NCI-H1436 (cell line): ENCODE measurements at places on chromosomes 13 and 19.

DNA sequence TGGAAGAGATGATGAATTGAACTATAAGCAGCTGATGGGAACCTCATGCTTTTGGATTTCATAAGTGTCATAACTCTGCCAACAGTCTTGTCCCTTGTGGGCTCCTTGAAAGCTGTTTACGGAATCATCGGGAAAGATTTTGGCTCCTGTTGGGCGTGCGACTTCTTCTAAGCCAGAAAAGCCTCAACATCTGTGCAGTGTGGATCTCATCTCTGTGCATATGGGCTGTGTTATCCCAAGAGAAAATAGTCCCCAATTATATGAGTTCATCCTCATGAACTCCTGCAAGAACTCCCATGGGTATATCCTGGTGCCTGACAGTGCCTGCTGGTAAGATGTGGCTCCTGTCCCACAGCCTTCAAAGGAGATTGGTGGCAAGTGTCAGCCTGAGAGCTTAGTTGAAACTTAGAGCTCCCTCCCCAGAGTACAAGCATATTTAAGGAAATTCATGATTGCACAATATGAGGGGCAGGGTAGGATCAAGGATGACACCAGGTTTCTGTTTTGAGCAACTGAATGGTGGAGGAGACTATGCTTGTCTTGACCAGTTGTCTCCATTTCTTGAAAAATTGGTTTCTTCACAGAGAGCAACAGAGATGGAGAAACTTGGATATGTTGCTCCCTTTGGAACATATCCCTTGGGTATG, 243.5 kb downstream of the ITGBL1 start:
- no peak for DNase-seq

- no peak for DNase-seq
Measured at GRCh38 chr19:14979476-14980255, at the start of gene SLC1A6. TSS of gene SLC1A6 (minus strand) at chr19:14979864. CDS start at chr19:14972910, 6,954 bp downstream.

DNA sequence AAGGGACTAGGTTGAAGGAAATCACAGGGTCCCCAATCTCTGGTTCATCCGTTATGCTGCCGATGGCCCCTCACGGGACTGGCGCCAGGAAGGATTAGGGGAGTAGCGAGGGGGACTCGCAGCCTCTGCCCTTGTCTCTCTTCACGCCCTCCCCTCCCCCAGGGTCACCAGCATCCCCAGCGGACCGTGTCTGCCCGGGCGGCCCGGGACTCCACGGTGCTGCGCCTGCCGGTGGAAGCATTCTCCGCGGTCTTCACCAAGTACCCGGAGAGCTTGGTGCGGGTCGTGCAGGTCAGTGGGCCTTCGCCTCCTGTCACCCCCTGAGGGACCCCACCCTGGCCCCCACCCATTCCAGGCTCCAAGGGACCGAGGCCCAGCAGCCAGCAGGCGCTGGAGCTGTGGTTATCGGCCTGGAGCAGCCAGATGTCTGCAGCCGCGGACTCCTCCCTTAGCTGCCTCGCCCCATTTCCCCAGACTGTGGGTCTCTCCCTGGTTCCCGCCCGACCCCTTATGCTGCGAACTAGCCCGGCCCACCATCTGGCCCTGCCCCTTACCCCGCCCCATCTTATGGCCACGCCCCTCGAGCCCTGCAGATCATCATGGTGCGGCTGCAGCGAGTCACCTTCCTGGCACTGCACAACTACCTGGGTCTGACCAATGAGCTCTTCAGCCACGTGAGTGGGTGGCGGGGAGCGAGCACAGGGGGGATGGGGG, 5.4 kb downstream of the PNPLA6 start:
- no peak for DNase-seq

DNA sequence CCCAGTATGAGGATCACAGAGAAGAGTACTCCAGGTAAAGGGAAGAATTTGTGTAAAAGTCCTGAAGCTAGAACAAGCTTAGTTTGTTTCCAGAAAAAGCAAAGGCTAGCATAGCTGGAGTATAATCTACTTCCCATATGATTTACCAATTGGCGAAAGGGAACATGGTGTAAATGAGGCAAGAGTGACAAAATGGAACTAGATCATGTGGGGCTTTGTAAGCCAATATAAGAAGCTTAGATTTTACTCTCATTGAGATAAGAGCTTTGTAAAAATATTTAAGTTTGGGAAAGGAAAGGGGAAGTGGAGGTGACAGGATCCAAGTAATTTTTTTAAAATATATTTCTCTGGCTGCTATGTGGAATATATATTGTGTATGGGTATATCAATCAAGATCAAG, 234.9 kb downstream of the KCTD12 start:
- DNase-seq: no peak

- no peak for DNase-seq
Measured at GRCh38 chr13:111058796-111059506, 56.2 kb upstream of the ARHGEF7 start.

DNA sequence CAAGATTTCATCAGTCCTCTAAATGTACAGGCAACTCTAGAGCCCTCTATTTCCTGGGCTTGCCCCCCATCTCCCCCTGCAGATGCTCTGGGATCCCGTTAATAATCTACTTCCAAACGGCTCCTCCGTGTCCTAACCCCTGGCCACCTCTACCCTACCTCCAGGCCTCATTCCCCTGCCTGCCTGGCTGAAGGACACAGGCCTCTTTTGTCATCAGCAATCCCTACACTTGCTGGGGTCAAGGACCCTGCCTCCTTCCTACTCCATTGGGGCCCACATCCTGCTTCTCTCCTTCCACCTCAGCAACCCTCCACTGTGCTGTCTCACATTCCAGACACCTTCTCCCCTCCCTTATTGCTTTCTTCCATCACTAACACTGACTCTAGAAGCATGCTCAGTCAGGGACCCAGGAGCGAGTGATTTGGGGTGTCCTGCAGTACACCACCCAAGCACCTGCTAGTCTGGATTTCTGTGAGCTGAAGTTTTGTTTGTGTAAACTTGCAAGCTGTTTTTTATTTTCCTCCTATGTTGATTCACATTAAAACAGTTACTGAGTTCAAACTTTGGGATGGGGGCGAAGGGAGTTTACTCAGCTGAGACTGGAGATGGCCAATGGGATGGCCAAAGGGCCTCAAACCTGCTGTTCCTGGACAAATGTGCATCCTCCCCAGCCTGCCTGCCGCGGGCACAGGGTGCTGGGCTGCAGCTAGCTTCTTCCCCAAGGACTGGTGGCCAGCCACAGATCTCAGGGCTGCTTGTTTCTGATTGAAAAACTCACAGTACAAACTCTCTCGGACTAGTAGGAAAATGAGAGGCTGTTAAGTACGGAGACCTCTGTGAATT, 314.7 kb downstream of the FOXO1 start:
- DNase-seq: no peak

GRCh38 chr13:19927117-19927748, 31.3 kb upstream of the ZMYM2 start:
- DNase-seq: no peak

- no peak for DNase-seq
Measured at GRCh38 chr19:28148554-28148953, 1064.4 kb downstream of the UQCRFS1 start.

DNA sequence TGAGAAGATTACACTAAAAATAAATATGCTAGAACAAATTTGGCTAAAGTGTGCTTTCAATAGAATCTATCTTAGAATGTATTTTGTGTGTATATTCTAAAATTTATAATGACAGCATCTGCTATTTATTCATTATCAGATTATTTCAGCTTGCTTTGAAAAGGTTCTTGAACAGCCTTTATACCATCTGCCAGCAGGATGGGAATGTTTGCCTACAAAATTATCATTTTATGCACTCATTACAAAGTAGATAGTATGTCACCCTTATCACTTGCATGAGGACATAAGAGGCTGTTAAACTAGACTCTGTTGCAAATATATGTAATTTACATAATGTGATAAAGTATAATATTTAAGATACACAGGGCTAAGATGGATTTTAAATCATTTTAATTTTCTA, 1286.9 kb upstream of the PCDH20 start:
- peak; percentile 52 for DNase-seq

- DNase-seq: no peak
Measured at GRCh38 chr19:37227996-37228395, 10.0 kb downstream of the ZNF383 start.

DNA sequence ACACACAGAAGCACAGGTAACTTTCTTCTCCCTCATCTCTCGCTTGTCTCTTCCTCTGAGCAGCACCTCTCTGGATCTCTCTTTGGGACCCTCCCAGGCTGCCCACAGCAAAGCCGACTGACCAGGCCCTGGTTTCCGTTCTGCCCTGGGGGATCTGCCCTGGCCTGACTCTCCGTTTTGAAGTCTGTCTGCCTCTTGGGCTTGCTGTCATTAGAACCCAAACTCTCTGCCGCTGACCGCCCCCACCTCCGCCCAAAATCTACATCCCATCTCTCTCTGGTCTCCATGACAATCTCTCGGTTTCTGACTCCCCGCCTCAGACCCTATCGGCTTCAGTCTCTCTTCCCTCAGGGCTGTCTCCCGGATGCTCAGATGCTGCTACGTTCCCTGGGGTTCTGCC, 6.9 kb downstream of the KCNC3 start:
- DNase-seq: no peak

DNA sequence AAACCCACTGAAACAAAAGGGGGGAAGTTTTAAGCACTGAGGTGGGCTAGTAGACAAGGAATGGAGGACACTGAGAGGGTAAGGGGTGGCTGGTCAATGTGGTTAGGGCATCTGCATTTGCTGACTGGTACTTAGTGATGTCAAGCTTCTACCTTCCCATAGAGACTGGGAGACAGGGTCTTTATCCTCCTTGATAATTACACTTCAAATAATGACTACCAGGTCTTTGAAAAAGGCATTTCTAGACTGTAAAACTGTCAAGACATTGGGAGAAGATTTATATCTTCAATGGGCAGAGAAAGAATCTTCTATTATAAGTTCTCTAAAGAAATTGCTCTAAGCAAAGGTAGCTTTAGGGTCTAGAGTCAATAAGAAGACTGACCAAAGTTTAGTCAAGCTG, 1490.8 kb upstream of the PCDH20 start:
- DNase-seq: no peak

DNA sequence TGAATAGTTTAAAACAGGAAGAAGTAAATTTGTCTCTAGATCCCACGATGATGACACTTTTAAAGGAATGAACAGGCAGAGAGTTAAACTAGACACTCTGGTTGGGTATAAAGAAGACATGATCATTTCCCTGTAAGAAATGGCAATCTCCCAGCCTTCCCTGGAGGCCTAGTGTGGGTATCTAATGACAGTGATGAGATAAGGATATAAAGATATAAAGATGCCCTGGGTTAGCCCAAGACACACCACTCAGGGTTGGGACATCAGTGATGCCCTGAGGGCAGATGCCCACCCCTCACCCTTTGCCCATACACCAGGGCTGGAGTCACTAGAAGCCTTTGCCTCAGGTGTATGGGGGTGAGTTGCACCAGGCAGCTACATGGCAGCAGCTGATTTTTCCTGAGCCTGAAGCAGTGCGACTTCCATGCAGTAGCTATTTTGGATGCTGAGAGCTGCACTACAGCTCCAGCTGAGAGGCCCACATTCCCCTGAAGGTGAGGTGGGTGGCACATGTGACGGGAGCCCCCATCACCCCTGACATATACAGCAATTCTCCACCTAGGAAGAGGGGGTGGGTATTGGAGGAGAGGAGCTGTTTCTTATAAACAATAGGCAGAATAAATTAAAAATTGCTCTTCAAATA, 177.5 kb downstream of the NDFIP2 start:
- no peak for DNase-seq

- no peak for DNase-seq
Measured at GRCh38 chr13:19818223-19818842, 35.6 kb upstream of the PSPC1 start.

DNA sequence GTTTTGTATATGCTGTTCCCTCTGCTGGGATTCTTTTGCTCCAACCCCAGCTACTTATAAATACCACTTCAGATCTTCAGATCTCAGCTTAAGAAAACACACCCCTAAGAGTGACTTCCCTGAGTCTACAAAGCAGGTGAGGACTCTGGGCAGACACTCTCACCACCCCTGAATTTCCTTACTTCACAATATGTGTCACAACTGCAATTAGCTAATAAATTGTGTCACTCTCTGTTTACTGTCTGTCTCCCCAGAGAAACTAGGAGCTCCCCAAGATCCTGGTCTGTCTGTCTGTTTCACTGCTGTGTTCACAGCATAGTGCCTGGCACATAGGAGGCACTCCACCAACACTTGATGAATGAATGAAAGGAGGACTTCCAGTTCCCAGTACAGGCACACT, 14.4 kb downstream of the CEBPA start:
- no peak for DNase-seq

DNA sequence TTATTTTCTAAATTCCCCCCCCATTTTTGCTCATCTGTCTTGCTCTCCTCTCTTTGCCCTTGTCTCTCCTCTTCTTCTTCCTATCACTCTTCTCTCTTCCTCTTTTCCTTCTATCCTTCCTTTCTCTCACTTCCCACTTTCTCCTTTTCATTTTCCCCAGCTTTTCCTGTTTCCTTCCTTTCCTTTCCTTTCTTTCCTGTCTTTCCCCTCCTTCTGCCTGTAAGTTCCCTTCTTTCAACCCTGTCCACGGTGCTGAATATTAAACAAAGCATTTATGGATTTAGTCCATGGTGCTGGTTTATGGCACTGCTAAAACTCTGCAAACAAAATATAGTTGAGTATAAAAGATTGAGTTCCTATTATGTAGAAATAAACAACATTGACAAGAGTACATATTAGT, 27.6 kb downstream of the SCEL start:
- DNase-seq: no peak

GRCh38 chr13:23433171-23434153, at the start of gene SACS:
TSS of gene SACS (minus strand) at chr13:23433702. CDS start at chr13:23411239, 22,463 bp downstream.
- DNase-seq: no peak

- DNase-seq: no peak
Measured at GRCh38 chr13:36788276-36788675, 30.7 kb upstream of the RFXAP start.

DNA sequence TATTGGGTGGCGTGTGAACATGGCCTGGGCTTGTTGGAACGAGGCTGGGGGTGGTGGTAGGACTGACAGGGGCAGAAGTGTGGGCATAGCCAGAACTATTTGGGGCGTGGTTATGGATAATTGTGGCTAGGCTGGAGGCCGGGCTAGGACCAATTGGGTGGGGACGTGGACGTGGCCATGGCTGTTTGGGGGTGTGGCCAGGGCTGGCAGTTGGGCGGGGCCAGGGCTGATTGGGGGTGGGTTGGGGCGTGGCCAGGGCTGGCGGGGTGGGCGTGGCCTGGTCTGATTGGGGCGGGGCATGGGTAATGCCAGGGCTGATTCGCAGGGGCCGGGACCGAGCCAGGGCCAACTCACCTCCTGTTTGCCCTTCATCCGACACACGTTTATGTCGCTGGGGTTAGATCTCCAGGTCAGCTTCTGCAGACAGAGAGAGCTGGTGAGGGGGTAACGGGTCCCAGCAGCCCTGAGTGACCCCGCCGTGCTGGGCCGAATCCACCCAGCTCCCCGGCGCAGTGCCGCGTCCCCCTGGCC, 2.8 kb downstream of the SEMA6B start:
- DNase-seq: no peak
